ENCODE measurements at places on chromosomes 1 and 21.

- no peak for DNase-seq
Observed at GRCh38 chr21:37917612-37918011, 1.4 kb upstream of the KCNJ6 start.

DNA sequence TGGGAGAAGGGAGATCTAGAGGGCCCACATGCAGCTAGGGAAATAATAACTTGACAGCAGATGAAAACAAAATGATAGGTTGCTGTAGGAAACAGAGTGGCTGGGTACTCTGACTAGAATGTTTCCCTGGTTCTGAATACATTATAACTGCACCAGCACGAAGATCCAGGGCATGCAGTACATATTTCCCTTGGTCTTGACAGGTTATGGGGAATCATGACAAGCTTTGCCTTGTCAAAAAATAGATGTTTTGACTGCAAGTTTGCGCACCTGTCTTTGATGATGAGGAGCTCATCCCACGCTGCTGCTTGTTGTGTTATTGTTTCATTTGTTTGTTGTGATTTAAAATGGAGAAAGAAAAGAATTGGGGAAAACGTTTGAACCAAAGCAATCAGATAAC is 292.9 kb downstream of the PDE4B start:
- DNase-seq: no peak

GRCh38 chr1:241074507-241074906 is 282.5 kb downstream of the RGS7 start:
- no peak for DNase-seq

DNA sequence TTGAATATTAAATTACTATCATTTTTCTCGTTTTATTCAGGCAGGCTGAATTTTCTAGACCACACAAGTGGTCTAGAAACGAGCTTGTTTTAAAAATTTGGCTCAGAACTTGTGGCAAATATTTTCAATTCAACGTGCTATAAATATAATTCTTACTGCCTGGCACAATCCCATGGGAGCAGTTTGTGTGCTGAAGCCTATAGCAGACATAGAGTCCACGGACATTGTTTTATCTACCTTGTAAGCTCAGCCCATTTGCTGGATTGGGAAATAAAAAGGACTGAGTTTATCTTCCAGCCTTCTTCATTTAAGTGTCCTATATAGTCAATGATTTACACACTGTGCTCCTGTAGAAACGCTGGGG is 103.4 kb downstream of the ZBTB18 start:
- no peak for DNase-seq

DNA sequence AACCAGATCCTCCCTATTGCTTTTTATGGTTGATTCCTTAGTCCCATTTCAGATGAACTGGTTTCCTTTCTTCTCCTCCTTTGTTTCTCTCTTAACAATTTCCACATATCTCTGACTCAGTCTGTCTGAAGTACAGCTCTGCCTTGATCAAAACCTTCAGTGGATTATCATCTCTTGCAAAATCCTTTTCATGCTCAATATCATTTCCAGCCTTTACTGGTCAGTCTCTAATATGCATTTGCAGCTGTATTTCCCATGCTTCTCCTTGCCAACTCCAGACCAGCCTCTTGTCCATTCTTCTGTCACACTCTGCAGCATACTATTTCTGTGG is 72.2 kb downstream of the SNX7 start:
- no peak for DNase-seq

DNA sequence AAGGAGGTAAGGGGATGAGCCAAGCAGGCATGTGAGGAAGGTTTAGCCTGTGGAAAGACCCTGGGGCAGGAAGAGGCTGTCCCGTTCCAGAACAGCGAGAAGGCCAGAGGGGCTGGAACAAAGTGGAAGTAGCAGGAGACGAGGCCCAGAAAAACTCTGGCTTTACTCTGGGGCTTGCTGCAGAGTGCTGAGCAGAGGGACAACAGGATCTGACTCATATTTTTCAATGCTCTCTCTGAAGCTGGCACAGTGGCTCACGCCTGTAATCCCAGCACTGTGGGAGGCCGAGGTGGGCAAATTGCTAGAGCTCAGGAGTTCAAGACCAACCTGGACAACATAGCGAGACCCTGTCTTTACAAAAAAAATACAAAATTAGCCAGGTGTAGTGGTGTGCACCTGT is 52.4 kb upstream of the PAX7 start:
- DNase-seq: no peak

- DNase-seq: no peak
Observed at GRCh38 chr1:218499011-218499691, 154.0 kb downstream of the TGFB2 start.

DNA sequence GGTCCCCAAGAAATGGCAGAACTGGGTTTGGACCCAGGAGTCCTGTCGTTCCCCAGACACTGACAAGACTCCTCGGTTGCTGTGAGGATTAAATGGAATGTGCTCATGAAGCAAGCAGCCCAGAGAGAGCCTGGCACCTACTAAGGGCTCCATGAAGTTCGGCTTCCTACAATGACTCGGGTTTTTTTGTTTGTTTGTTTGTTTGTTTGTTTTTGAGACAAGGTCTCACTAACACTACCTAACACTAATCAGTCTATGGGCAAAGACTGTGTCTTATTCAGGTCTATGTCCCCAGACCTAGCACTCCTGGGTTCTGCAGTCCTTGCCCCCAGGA is 3.4 kb upstream of the LACTBL1 start:
- no peak for DNase-seq

DNA sequence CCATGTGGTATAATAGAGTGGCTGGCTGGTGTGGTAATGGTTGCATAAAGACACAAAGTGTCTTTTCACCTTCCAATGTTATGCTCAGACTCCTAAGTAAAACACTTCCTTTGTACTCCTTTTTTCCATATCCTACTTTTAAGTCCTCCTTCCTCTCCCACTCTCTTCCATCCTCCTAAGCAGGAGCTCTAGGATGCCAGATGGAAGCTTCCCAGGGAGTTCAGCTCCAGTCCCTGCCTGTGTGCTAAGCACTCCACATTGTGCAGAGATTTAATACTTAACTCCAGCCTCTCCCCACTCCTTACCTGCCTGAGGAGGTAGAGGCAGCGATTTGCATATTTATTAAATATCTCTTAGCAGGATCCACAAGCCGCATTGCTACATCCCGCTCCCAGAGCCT is 60.5 kb upstream of the IGSF21 start:
- no peak for DNase-seq

DNA sequence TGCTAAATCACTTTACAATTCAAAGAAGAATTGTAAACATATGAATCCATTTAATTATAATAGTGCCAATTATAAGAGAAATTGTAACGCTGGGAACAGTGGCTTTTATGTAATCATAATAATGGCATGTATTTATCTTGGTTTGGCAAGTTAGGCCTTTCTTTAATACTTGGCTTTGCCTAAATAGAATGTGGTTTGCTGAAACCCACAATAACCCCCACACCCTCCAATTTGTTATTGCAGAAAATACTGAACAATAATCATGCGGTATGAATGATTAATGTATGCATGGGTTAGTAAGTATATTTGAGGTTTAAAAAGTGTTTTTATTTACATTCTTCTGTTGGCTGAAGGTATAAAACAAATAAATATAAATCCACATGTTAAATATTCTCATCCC is 138.2 kb downstream of the NFIA start:
- no peak for DNase-seq

GRCh38 chr1:182149411-182149965 is 88.0 kb upstream of the ZNF648 start:
- no peak for DNase-seq

- DNase-seq: no peak
Observed at GRCh38 chr21:45848805-45849204, 132.8 kb upstream of the COL6A1 start.

DNA sequence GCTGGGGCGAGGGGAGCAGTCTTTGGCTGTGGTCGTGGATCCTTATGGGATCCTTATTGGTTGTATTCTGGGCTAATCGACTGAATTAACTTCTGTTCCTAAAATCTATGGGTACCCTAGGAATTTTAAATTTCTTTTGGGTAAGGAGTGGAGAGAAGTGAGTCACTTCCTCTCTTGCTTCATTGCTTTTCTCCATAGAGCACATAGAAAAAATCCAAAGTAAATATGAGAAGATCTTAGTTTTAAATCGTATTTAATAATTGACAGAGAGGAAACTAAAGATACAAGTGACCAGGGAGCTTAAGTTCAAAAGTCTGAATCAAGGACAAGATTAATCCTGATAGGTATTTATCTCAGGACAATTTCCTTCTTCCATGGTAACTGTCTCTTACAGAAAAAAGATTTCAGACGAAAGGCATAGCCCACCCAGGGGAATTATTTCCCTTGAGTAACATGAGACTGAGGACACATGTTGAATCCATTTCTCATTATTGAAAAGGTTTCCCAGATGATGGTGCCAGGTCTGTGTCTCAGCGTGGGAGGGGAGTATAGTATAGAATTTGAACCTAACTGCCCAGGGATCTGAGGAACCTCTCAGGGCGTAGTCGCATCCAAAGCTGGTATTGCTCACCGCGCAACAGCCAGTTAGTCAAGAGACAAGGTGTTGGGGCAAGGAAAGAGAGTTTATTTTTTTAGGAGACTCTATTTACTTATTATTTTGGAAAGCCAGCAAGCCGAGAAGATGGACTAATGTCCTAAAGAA is 28.7 kb upstream of the FASLG start:
- DNase-seq: no peak

- no peak for DNase-seq
Observed at GRCh38 chr1:29515170-29515955, 279.0 kb downstream of the PTPRU start.

DNA sequence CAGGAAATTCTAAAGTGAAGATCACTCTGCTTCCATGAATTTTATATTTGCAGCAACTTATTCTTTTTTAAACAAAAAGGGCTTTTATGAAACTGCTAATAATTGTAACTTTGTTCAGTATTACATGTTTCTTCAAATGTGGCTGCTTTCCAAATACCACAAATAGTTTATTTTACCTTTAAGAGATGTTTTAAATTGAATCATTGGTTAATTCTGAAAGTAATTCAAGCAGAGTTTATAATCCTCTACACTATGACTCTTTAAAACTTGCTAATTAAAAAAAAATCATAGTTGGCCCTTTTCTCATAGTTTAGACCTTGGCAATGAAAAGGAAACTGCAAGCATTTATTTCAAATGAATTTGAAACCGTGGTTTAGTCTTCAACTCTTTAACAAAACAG is 59.6 kb downstream of the SDCCAG8 start:
- DNase-seq: no peak

- no peak for DNase-seq
Observed at GRCh38 chr1:8512504-8512903, 194.6 kb downstream of the SLC45A1 start.

DNA sequence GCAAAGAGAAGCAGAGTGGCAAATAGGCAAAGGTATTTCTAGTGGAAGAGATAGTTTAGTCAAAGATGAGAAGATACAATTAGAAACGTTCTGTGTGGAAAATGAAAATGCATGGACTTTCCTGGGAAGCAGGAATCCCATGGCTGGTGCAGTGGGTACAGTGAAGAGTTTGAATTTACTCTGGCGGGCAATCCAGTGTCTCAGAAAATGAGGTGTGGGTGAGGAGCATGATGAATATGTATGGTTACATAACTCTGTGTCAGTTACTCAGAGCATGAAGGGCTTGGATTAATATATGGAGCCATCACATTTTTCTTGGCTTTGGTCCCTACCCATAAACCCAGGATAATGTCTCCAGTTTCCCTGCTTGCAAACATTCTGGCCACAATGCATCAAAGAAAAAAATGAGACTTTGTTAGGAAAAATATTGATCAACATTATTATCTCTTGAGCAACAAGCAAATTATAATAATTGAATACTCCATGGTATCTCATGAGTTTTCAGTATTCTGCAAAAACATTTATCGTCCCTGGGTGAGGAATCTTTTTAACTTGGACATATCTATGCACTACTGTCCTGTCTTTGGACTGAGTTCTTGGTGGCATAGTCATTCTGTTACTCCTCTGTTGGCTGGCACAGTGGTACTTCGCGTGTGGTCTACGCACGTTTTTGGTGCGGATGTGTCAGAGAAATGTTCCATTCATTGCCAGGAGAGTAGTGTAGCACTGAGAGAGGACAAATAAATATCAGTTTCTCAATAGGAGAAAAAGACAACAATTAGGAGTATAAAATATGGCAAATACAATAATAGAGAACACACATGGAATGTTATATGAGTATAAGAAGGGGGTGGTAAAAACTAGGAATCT is 173.7 kb upstream of the C1orf105 start:
- no peak for DNase-seq

- DNase-seq: no peak
Observed at GRCh38 chr1:225933072-225933471, 7.9 kb downstream of the LEFTY2 start.
